ENCODE measurements at places on chromosomes 12 and 14.

DNA sequence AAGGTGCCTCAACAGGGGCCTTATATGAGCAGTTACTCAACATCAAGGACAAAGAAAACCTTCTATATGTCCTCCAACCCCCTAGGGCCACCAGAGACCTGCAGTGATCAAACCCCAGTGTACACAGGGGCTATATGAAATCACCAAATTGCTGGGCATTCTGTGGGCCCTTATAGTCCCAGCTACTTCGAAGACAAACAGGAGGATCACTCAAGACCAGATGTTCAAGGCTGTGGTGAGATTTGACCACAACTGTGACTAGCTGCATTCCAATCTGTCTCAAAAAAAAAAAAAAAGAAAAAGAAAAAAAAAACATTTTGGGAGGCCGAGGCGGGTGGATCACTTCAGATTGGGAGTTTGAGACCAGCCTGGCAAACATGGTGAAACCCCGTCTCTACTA, 51.0 kb upstream of the PRB2 start:
- no peak for DNase-seq

GRCh38 chr14:38662781-38663180, 406.9 kb upstream of the CLEC14A start:
- no peak for DNase-seq

GRCh38 chr14:106792543-106792942, 1266.2 kb downstream of the TMEM121 start:
- no peak for DNase-seq

GRCh38 chr14:60204104-60204842, 39.1 kb upstream of the DHRS7 start:
- no peak for DNase-seq

DNA sequence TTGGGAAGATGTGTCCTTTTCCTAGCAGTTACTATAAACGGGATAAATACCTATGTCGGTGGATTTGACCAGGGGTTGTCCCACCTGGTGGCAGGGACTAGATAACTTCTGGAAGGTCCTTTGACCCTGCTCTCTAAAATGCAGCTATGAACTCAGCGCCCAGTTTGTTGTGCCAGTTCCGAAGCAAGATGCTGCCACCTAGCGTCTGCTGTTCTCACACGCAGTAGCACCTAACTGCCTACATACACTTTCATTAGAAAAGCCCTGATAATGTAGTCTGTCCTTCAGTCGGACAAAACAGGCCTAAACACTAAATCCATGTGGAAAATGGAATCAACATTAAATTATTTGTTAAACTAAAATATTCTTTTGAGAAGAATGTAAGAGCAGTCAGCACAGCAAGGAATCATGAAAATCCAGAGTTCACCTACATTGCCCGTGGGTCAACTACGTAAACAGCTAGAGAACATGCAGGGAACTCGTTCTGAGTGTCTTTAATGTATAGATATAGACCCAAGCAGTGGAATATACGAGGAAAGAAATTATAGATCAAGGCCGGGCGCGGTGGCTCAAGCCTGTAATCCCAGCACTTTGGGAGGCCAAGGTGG, 51.1 kb upstream of the CRACR2A start:
- peak; percentile 84 for DNase-seq

DNA sequence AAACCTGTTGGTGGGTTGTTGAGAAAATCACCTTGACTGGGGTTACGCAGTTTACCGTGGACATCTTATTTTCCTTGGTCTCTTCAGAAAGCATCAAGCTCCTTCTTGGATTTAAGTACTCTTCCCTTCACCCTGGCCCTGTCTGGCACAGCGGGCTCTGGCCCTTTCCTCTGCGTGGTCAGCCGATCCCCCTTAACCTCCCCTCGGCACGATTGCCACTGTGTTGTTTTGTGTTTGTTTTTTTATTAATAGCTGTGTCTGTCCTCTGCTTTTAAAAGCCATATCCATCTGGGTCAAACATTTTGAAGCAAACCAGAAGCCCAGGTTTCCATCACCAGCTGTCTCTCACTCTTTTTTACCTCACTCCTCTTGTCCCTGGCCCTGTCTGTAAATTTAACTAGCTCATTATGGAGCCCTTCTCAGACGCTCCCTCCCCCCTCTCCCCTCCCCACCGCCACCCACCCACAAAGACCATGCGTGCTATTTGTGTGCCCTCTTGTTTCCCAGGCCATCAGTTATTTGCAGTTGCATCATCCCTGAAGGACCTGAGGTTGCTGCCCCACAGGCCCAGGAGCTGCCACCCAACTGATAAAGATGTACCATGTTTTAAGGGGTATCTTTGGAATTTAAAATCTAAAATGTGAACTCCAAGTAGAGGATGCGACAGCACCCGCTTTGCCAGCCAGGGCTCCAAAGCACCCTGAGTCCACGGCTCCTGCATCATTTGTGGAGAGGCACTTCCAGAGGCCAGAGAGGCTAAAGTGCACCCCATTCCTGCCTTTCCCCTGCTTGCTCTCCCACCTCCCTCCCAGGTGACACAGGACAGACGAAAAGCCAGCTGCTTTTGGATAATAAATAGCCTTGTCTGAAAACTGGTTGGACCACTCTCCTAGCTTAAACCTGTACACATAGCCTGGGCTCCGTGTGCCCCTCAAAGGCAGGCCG, 3.9 kb downstream of the BCL11B start:
- DNase-seq: no peak

DNA sequence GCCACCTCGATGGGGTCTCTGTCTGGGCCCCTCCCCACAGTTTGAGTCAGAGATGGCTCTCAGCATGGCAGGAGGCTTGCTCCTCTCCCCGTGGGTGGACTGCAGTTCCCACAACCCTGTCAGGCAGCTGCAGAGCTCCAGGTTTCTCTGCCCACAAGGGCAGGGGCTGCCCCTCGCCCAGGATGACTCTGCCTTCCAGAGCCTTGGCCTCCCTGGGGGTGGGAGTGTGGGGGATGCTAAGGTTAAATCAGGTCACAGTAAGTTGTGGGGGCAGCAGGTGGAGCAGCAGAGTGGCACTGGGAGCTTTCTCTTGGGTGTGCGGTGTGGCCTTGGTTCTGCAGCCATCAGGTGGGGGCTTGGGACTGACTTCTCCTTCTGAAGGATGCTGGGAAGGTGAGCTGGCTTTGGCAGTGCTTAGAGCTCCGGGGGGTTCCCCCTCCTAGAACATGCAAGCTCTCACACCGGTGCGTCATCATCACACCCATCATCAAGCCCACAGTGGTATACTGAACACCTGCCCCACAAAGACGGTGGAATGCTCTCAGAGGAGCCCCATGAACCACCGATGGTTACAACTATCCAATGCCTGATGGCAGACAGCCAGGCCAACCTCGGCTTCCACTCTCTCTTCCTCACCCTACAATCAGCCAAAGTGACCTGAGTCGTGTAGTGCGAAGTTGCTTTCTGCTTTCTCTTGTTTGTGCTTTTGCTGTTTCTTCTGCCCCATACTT, 39.7 kb downstream of the ERH start:
- no peak for DNase-seq

DNA sequence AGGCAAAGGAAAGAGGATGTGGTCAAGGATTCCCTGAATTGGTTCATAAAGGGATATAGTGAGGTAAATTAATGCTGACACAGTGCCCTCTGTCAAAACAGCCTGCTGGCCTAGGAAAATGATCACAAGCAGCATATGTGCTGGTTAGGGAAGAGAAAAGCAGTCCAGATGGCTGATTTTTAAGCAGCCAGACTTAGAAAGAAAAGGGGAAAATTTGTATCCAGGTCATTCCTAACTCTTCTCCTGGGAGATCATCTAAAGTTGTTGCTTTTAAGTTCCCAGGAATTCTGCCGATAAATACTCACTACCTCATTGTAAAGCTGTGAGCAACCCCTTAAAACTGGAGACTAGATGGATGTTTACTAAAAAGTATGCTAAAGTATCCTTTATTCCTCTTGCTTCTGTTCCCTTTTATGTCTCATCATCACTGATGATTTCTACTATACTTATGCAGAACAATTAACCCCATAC, 46.4 kb upstream of the CNOT2 start:
- no peak for DNase-seq

- DNase-seq: no peak
Measured at GRCh38 chr14:34692348-34692747, 22.0 kb downstream of the CFL2 start.

DNA sequence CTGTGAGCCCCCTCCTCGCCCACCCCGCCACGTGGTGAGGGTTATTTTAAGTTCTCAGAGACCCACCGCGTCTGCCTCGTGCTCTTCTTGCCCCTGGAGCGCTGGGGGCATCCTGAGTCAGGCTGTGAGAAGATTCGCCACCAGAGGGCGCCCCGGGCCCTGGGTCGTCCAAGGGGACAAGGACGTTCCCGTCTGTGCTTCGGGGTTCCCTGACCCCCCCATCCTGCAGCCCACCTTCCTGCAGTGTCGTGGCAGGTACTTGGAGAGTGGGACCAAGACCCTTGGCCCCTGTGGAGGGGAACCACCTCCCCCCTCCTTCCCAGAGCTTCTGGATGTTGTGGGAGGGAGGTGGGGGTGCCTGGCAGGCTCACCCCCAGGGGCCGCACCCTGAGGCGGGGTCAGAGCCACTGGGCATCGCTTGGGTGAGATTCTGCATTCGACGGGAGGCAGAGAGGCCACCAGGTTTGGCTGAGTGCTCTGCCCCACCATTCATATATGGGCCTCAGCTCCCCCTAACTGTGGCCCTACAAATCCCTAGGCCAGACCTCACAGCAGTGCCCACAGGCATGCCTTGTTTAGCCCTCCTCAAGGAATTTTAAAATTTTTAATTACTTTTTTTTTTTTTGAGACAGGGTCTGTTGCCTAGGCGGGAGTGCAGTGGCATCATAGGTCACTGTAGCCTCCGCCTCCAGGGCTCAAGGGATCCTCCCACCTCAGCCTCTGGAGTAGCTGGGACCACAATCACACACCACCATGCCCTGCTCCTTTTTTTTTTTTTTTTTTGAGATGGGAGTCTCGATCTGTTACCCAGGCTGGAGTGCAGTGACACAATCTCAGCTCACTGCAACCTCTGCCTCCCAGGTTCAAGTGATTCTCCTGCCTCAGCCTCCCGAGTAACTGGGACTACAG, 17.0 kb downstream of the RHOF start:
- peak; percentile 76 for DNase-seq

DNA sequence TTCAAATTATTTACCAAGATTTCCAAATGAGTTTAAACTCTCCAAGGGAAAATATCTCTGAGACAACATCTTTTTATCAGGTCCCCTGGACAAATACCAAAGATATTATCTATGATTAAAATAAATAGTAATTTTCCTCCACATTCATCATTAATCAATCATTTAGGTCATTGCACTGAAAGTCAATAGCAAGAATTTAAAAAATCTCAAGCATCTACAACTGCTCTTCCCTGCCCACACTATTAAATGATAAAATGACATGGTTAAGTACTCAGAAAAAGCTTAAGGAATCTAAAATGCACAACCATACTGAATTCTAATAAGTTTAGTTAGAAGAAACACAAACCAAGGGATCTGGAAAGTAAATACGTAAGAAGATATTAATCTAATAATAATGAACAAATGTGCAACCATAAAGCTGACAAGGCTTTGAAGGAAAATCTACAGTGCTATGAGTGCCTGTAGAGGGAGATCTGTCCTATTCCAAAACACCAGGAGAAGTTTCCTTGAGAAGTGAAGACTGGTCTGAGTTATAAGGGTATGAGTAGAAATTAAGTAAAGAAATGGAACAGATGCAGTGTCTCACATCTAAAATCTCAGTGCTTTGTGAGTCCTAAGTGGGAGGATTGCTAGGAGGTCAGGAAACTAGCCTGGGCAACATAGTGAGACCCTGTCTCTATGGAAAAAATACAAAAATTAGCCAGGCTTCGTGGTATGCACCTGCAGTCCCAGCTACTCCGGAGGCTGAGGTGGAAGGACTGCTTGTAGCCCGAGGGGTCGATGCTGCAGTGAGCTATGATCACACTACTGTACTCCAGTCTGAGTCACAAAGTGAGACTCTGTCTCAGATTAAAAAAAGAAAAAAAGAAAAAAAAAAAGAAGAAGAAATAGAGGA, 19.2 kb downstream of the INTS13 start:
- DNase-seq: no peak

GRCh38 chr12:123571343-123571813, 13.0 kb upstream of the TMED2 start:
- peak; percentile 27 for DNase-seq

- DNase-seq: no peak
Measured at GRCh38 chr12:27119797-27120196, 37.4 kb upstream of the C12orf71 start.

DNA sequence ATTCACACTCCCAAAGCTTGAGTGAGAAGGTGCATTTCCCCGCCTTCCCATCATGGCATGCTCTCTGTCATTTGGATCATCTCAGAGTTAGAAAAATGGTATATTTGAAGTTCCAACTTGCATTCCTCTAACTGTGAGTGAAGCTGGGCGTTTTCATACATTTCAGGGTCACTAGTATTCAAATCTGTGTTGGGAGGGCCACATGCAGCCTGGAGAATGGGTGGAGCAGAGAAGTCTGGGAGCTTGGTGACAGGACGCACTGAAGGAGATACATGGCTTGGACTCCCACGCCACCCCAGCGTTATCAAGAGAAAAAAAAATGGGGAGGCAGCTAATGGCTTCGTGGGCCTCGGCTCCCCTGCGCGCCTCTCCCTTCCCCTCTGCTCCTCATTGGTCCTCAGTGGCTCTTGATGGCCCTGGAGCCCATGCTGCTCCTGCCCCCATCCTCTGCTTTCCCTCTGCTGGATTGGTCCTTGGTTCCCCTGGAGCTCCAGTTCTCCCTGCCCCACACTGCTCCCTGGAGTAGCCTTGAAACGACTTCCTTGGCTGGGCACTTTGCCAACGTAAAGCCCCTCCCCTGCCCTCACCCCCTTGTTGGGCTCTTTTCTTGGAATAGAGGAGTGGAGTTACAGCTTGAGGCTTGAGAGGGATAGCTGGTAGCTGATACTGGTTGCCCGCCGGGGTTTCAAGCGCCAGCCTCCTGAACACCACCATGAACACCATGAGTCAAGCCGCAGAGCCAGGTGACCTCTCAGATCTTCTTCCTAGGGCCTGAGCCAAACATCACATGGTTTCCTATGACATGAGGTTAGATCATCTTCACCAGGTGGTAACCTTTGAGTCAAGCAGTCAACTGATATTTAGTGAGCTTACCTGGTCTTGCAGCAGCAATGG, 139.6 kb downstream of the PRKCH start:
- DNase-seq: peak; percentile 48

DNA sequence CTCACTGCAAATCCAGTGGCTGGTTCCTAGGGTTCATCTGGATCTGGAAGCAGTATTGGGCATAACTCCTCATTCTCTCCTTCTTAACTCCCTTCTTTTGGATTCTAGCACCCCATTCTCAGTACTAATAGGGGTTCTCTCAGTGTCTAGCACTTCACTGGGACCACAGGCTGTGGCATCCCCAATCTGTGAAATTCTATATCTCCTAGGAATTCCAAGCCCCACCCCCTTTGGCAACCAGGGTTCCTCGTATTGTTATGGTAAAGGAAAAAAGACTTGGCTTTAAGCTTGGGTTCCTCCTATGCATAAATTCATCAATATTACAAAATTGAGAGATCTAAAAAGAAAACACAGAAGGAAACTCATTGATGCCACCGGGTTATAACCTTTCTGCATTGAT, 45.0 kb upstream of the FBXO21 start:
- DNase-seq: no peak

- DNase-seq: peak; percentile 32
Measured at GRCh38 chr12:131828671-131829355, 620 bp downstream of the MMP17 start.
